ENCODE measurements at places on chromosomes 7 and 10. TPM values are rescaled to one million over a fixed set of nuclear protein-coding genes. Genes with fewer than 3 reads are reported as not detected.

AOC1 gene
- total RNA-seq, result not detected

DNA sequence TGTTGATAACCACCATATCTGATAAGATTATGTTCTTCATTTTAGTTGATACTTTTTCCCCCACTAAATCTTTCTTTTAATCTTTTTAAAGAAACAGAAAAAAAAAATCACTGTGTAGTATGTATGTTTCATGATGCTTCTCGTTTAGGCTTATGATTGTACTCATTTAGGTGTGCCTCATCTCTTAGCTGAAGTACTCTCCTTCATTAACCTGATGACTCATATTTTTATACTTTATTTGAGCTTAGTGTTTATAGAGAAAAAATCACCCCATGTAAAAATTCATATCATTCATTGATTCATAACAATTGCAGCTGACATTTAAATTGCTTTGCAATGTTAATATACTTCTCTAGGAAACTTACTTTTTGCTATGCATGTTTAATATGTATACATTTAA lies 158.9 kb downstream of the MLLT10 start:
- H3K27ac ChIP-seq, result no peak overlapping the region
- H3K27me3 ChIP-seq, result no peaks in the 10 kb centered on the region
- no peaks in the 10 kb centered on the region for H3K36me3 ChIP-seq
- H3K4me3 ChIP-seq, result no peak overlapping the region

ACSL5 gene
- 1.7 TPM for total RNA-seq

DNA sequence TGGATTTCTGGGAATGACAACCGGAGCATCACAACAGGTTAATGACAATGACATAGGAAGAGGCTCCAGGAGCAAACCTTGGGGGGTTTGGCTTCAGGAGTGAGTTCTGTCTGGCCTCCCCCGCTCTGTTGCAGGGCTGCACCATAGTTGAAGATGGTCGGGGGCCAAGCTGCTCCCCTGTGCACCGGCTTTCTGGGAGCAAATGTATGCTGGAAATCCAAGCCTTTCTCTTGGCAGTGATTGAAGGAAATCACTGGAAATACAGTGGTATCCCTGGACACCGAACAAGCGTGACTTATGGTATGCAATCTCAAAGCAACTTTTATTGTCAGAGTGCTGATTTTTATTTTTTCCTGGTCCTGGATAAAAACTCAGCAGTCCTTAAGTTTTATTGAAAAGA lies 251.9 kb upstream of the ZNF32 start:
- no peak for DNase-seq
- no peaks in the 10 kb centered on the region for H3K4me1 ChIP-seq
- no peaks in the 10 kb centered on the region for H3K36me3 ChIP-seq
- no peak overlapping the region for H3K27ac ChIP-seq
- H3K4me3 ChIP-seq, result no peak overlapping the region

HTR5A gene
- total RNA-seq, result not detected

DNA sequence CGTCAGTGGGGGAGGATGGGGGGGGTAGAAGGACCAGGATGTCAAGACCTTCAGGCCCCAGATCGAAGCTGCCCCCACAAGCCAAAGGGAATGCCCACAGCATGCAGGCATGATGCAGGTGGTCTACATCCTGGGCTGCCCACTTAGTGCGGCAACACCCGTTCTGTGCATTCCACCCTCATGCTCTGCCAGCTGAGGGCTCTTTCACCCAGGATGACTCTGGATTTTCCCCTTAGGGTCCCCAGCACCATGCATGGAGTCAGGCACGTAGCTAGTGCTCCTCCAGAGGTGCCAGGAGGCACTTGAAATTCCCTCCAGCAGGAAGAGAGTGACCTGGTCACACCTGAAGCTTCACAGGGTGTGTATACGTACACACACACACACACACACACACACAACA lies 66.2 kb downstream of the SH3PXD2A start:
- H3K4me1 ChIP-seq, result no peaks in the 10 kb centered on the region
- no peak overlapping the region for H3K27ac ChIP-seq

KDM7A gene
- total RNA-seq, result 4.8 TPM

DNA sequence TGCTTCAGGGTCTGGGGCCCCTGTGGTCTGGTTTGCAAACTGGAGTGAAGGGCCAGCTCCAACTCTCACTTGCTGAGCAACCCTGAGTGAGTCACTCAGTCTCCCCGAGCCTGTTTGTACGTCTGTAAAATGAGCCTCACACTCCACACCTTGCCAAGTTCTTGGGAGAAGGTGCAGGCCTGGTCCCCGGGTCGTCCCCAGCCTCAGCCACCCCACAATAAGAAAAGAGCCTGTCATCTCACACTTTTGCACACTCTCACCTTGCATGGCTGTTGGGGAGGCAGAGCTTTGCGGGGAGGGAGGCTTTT lies 5.2 kb downstream of the GRIFIN start:
- peaks cover 6% of the 10 kb centered on the region for H3K4me1 ChIP-seq
- no peaks in the 10 kb centered on the region for H3K36me3 ChIP-seq
- no peak overlapping the region for H3K27ac ChIP-seq
- peak; percentile 76 for DNase-seq
- no peak overlapping the region for H3K4me3 ChIP-seq
- no peaks in the 10 kb centered on the region for H3K27me3 ChIP-seq

- peaks cover 4% of the 10 kb centered on the region for H3K27me3 ChIP-seq
- DNase-seq, result no peak
- no peak overlapping the region for H3K4me3 ChIP-seq
- no peaks in the 10 kb centered on the region for H3K36me3 ChIP-seq
- H3K27ac ChIP-seq, result no peak overlapping the region
These were observed 56.0 kb upstream of the MACROH2A2 start for GRCh38 chr10:69996611-69997010.

GRCh38 chr10:1738950-1739349 lies 1.6 kb upstream of the ADARB2 start:
- DNase-seq, result no peak
- H3K4me1 ChIP-seq, result no peaks in the 10 kb centered on the region
- H3K36me3 ChIP-seq, result no peaks in the 10 kb centered on the region
- H3K27me3 ChIP-seq, result no peaks in the 10 kb centered on the region
- H3K27ac ChIP-seq, result no peak overlapping the region
- no peak overlapping the region for H3K4me3 ChIP-seq

- H3K36me3 ChIP-seq, result no peaks in the 10 kb centered on the region
- no peak overlapping the region for H3K27ac ChIP-seq
- no peaks in the 10 kb centered on the region for H3K27me3 ChIP-seq
- no peak overlapping the region for H3K4me3 ChIP-seq
- no peak for DNase-seq
- H3K4me1 ChIP-seq, result no peaks in the 10 kb centered on the region
These were observed 44.9 kb downstream of the POLR1F start for GRCh38 chr7:19663816-19664462.

DNA sequence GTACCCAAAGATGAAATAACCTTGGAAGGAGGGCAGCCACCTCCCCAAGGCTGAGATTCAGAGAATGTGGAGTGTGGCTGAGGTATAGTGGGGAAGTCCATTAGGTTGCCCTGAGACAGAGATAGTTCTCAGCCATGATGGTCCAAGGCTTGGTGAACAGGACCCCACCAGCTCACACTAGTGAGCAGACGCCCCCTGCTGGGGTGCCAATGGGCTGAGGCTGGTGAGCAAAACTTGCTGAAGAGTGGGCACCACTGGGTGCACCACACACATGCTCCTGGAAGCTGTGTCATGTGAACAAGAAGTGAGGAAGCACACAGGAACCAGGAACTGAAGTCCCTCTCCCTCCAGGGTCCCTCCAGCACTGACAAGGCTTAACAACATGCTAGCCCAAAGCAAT lies 8.9 kb downstream of the FBXL13 start:
- no peaks in the 10 kb centered on the region for H3K4me1 ChIP-seq
- H3K27me3 ChIP-seq, result no peaks in the 10 kb centered on the region
- no peak overlapping the region for H3K4me3 ChIP-seq
- no peaks in the 10 kb centered on the region for H3K36me3 ChIP-seq

GRCh38 chr7:93004906-93005305 lies 112.9 kb downstream of the SAMD9 start:
- no peaks in the 10 kb centered on the region for H3K36me3 ChIP-seq
- H3K4me1 ChIP-seq, result no peaks in the 10 kb centered on the region
- no peaks in the 10 kb centered on the region for H3K27me3 ChIP-seq
- no peak overlapping the region for H3K4me3 ChIP-seq
- DNase-seq, result no peak

GRCh38 chr10:17431871-17432311 lies 22.5 kb downstream of the ST8SIA6 start:
- H3K36me3 ChIP-seq, result no peaks in the 10 kb centered on the region
- no peak overlapping the region for H3K4me3 ChIP-seq
- H3K4me1 ChIP-seq, result no peaks in the 10 kb centered on the region
- peak; percentile 63 for DNase-seq

DNA sequence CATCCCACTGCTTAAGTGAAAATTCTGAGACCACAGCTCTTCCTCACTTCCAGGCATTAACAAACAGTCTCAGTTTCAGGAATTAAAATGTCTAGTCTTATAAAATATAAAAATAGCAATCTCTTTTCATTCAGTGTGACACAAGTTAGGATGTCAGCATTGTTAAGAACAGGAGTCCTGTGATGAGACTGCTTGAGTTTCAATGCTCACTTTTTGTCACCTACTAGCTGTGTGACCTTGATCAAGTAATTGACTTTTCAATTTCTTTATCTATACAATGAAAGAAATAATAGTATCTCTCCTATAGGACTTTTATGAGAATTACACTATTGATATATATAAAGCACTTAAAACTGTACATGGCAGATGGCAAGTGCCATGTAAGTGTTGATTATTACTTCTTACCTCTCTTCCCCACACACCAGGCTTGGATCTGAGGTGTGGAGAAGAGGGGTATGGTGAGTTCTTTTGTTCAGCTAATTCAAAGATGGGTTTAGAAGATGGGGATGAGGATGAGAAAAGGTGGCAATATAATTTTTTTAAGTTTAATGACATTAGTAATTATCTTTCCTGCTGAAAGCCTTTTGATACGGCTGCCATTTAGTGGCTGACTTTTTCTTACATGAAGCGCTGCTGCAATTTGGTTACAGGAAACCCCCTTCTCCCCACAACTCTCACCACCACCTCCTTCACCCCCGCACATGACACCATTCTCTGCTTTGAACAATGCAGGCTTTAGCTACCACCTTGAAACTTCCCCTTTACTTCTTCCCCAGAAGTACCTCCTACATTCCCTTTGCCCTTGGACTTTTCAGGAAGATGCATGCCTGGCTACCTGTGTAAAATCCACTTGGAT lies 20.8 kb upstream of the HYAL4 start:
- no peaks in the 10 kb centered on the region for H3K4me1 ChIP-seq
- H3K27ac ChIP-seq, result no peak overlapping the region
- no peaks in the 10 kb centered on the region for H3K27me3 ChIP-seq
- DNase-seq, result no peak
- no peaks in the 10 kb centered on the region for H3K36me3 ChIP-seq
- no peak overlapping the region for H3K4me3 ChIP-seq

- H3K4me1 ChIP-seq, result no peaks in the 10 kb centered on the region
- DNase-seq, result peak; percentile 77
- no peaks in the 10 kb centered on the region for H3K27me3 ChIP-seq
- no peaks in the 10 kb centered on the region for H3K36me3 ChIP-seq
These were observed 63.0 kb downstream of the AOAH start for GRCh38 chr7:36661135-36661840.

GRCh38 chr7:128084896-128085608 lies 53.8 kb upstream of the LRRC4 start:
- peaks cover 8% of the 10 kb centered on the region for H3K4me1 ChIP-seq
- peaks cover 16% of the 10 kb centered on the region for H3K36me3 ChIP-seq
- peak; percentile 69 for DNase-seq
- no peak overlapping the region for H3K4me3 ChIP-seq

NPSR1 gene
- not detected for total RNA-seq

DNA sequence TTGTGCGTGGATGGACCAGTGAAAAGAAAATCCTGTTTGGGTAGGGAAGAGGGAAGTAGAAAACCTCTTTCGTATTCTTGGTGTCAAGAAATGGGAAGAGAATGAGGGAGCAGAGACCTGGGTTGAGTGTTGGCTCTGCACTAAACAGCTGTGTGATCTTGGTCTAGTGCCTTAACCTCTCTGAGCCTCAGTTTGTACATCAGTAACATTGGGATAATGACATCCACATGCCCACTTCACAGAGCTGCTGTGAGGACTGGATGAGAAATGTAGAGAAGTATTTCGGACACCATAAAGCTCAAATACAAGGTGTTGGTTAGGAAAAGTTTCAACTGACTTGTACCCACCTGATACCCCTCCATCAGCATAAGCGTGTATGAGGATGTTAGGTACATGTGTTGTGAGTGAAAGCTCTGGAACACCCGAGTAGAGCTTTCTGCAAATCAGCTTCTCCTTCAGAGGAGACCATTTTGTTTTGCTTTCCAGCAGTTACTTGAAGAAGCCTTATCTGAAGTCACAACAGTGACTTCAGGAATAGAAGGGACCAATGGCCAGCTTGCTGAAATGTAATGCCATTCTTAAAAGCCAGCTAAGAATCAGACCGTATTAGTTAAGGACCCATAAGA lies 11.2 kb downstream of the TRIM56 start:
- no peak overlapping the region for H3K27ac ChIP-seq
- no peak overlapping the region for H3K4me3 ChIP-seq
- peaks cover 22% of the 10 kb centered on the region for H3K4me1 ChIP-seq
- H3K36me3 ChIP-seq, result no peaks in the 10 kb centered on the region
- H3K27me3 ChIP-seq, result no peaks in the 10 kb centered on the region

- no peak overlapping the region for H3K4me3 ChIP-seq
- H3K27me3 ChIP-seq, result no peaks in the 10 kb centered on the region
- DNase-seq, result no peak
- no peaks in the 10 kb centered on the region for H3K4me1 ChIP-seq
- H3K27ac ChIP-seq, result no peak overlapping the region
- no peaks in the 10 kb centered on the region for H3K36me3 ChIP-seq
These were observed 667.2 kb downstream of the SDK1 start for GRCh38 chr7:3968234-3968633.

DNA sequence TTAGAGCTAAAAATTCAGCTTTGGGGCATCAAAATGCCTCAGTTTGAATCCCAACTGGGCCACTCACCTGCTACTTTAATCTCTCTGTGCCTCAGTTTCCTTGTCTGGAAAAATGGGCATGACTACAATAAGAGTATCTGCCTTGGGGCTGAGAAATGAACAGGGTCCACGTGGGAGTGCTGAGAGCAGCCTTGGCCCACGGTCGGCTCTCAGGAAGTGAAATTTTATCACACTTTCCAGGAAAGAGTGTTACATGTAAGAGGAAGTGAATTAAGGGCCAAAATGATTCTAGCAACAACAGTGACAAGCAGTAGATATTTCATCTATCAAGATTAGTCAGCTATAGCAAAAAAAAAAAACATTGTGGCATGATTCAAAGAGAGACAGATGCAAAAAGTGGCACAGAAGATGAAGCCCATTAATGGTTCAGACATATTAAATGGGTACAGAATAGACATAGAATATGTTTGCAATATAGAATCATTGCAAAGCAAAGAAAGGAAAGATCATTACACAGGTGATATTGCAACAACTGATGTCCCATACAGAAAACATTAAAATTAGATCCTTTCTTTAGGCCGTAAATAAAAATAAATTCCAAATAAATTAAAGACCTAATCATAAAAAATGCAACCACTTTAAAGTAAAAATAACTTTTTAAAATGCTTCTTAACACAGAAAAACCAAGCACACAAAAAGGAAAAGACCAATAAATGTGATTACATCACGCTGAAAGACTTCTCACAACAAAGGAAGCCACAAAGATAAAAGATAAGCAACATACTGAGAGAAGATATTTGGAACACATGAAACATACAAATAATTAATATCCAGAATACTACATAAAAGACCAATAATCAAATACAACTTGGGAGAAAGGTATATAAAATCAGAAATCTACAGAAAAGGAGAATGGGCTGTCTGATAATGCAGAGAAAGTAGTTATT lies 4.3 kb downstream of the TMEM273 start:
- H3K27ac ChIP-seq, result no peak overlapping the region
- no peak overlapping the region for H3K4me3 ChIP-seq
- no peak for DNase-seq
- H3K36me3 ChIP-seq, result no peaks in the 10 kb centered on the region
- peaks cover 5% of the 10 kb centered on the region for H3K27me3 ChIP-seq

GRCh38 chr7:90401989-90402388 lies 1.3 kb upstream of the CLDN12 start:
- no peak overlapping the region for H3K4me3 ChIP-seq
- DNase-seq, result peak; percentile 7
- no peaks in the 10 kb centered on the region for H3K36me3 ChIP-seq
- H3K4me1 ChIP-seq, result no peaks in the 10 kb centered on the region
- H3K27me3 ChIP-seq, result no peaks in the 10 kb centered on the region
